ENCODE measurements at places on chromosomes 5 and 9.

DNA sequence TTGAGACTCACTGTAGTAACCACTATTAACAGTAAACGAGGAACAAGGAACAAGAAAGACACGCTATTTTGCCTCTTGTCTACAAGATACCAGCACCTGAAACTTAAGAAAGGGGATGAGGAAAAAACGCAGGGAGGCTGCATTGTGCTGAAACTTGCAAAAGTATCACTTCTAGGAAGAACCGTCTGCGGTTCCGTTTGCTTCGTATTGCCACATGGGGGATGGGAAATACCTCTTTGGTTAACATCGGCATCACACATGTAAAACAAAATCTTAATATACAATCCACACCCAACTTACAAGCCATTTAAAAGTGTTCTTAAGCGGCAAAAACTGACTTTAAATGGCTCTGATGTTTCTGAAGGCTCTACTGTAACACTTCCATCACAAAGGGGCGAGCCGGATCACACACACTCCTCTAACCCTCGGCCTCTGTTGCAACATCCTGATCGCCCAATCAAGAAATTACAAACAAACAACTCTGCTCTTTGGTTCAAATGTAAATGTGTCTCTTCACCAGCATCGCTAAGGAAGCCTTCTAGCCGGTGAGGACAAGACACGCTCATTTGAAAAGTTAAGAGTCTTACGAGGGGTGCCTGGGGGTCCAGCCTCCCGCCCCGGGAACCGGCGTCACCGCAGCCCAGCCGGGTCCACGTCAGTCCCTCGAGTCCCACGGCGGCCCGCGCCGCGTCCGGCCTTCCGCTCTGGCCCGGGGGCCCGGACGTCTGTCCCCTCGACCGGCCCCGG is 621 bp downstream of the SEC16A start:
- no peak for DNase-seq

DNA sequence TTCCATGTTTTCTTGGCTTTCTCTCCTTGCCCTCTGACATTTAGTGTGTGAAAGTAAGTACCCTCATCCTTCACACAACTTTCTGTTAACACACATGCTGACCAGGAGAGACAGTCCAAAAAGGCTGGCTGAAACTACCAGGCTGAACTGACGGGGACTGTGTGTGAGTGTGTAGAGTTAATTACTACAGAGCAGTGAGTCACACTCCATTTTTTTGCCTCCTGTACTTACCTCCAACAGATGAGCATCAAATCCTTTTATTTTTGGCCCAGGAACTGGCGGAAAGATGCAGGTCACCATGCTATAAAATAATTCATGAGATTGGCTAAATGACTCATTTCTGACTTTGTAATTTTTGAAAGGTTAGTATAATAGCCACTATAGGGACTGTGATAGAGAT is 20.2 kb upstream of the AGXT2 start:
- DNase-seq: no peak

DNA sequence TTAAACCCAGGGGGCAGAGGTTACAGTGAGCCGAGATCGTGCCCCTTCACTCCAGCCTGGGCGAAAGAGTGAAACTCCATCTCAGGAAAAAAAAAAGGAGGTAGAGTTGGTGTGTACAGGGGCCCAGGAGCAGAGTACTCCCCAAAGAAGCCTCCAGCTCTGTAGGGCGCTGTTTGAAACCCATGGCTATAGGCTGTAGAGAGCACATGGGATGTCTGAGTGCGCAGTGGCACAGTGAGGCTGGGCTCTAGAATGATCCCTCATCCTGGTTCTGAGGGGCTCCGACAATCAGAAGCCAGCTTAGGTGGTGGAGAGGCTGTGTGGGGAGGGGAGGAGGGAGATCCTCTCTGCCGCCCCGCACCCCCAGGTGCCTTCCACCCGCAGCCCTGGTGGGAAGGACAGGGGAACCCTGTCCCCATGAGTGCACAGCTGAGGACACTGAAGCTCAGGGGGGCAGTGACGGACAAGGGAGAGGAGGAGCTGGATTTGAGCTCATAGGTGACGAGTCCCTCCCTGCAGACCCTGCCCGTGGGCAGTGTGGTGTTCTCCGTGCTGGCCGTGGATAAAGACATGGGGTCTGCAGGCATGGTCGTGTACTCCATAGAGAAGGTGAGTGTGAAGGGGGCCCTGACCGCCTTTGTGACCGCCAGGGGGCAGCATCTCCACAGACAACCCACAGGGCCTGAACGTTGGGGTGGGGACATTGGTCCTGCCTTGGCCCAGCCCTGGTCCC is 24.6 kb downstream of the CDHR2 start:
- DNase-seq: no peak

DNA sequence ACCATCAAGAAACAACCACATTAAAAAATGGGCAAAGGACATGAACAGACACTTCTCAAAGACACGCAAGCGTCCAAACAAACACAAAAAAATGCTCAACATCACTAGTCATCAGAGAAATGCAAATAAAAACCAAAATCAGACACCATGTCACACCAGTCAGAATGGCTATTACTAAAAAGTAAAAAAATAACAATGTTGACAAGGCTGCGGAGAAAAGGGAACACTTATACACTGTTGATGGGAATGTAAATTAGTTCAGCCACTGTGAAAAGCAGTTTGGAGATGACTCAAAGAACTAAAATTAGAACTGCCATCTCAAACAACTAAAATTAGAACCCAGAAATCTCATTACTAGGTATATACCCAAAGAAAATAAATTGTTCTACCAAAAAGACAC is 80.4 kb downstream of the CAAP1 start:
- DNase-seq: no peak

DNA sequence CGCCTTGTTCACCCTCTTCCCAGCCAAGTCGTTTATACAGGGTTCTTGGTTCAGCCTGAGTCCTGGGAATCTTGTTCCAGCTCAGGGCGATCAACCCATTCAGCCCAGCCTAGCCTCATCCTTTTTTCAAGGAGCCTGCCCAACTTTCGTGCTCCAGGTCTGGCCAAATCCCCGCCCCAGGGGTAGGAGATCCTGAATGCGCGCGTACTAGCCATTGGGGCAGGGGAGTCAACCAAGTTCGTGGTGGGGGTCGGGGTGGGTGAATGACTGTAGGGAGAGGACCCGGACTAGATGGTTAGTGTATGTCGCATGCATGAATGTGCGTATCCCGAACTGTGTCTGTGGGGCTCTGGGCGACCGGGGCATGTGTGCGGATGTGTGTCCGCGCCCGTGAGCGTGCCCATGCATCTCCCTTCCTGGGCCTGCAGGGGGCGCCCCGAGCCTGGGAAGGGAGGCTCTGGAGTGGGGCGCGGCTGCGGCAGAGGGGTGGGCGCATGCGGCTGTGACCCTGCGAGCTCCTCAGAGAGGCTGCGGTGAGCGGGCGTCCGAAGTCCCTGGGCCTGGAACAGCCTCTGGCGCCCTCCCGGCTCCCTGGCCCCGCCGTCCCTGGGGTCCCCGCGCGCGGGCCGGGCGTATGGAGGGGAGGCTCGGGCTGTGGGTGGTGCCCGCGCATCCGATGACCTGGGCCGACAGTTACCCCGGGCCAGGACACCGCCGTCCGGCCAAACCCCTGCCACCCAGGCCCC is 8.7 kb downstream of the CCL21 start:
- DNase-seq: peak; percentile 20

DNA sequence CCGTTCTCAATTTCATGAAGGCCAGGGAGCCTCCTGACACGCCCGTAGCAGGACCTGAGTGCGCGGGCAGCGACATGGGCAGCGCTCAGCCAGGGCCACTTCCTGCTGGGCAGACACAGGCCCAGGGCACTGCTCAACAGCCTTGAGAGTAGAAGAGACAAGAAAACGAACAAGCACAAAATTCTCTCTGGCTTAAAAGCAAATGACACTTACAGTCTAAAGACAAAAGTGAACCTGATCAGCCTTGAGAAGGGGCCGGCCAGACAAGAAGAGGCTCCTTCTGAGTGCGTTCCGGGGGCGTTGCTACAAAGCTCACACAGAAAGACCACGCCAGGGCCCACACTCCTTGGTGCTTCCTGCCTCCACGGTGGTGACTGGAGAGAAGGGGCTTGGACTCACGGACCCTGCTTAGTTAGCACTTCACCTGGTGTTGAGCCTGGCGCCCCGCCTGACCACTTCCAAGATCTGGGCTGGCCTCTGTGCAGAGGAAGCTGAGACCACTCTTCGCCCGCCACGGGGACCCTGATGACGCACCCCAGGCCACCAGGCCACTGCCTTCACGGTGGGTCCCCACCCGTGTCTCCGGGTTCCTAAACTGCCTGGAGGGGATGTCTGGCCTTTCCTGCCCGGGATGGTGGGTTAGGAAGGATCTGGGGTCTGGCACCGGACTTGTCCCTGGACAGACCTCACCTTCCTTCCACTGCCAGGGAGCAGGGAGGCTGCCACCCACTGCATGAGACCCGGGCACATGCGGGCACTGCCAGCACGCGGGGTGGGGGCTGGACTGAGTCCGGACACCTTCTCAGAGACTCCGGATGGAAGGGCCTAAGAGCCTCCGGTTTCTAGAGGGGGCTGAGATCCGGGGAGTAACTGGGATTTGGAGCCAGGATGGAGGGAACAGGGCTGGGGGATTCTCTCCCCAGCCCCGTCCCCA is 1.3 kb downstream of the SLC12A7 start:
- DNase-seq: no peak

DNA sequence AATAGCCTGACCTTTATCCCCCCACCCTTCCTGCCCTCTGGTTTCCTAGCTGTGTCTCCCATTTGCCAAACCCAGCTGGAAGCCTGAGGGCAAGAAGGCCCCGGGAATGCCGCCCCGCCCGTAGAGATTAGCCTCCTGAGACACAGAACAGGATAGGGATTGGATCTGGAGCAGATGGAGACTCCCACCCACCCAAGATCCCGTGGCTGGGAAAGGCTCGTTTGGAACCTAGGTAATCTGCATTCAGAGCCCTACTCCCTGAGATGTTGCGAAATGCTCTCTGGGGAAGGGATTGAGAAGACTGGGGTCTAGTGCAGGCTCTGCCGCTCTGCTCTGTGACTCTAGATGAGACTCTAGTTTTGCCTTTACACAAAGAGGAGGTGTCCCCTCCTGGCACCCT is 10.9 kb downstream of the AQP3 start:
- no peak for DNase-seq

DNA sequence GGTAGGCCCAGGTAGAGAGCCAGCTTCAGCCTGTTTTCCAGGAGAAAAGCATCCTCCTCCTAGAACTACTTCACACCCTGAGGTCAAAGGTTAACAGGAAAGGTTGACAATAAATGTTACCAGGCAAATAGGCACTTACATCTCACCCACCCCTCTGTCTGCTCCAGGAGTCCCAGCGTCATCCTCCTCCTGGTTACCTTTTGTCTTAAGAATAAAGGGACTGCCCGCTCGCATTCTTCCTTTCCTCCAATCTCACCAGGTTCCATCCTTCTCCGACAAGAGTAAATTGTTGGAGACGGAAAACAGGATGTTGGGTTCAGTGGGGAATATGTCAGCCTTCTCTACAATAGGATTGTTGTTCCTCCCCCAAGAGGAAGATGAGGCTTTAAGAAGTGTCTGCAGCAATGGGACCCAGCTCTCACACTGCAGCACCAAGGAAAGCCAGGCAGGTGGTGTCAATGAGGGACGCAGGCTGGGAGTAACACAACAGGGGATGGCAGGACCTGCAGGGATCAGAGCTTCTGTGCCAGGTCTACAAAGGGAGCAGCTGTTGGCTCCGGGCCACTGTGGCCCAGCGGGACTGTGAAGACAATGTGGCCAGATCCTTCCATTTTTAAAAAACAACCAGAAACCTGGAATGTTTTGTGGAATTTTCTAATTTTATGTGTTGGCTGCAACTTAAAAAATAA is 29.0 kb downstream of the FAT2 start:
- DNase-seq: no peak

- DNase-seq: no peak
Observed at GRCh38 chr9:129340427-129341170, 162.5 kb upstream of the IER5L start.

GRCh38 chr9:35912791-35913400 is 3.6 kb downstream of the SPAAR start:
- DNase-seq: no peak

GRCh38 chr5:68086857-68087256 is 128.7 kb upstream of the PIK3R1 start:
- no peak for DNase-seq

GRCh38 chr9:87517732-87518131 is 20.1 kb downstream of the DAPK1 start:
- no peak for DNase-seq

DNA sequence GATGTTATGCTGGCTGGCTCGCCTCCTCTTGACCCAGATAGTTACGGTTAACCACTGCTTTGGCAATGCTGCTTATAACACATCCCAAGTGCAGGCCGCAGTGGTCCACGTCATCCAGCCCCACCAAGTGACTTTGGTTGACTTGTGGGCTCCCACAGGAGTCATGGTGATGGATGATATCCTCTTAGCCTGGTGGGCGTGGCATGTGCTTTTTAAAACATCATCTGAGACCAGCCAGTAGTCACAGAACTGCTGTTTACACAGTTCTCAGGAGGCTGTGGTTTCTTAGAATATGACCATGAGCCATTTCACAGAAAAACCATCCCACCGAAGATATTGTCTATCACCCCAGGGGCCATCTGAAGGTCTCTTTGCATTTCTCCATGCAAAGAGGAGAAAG is 216.9 kb downstream of the SH3GL2 start:
- no peak for DNase-seq

DNA sequence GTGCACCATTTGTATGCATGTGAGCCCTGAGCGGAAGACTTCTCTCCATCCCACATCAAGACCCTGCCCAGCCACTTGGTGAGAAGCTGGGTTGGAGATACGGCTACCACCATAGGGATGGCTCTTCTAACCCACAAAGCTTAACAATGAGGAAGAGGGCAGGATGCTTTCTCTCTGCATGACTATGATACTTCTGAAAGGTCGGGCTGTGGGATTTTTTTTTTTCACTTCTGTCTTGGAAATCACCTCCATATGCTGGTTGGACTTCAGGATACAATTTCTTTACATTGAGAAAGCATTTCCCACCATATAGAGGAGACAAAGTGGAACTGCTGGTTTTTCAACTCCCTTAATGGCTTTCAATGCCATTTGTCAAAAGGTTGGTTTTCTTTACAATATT is 30.5 kb downstream of the ZNF366 start:
- DNase-seq: no peak

GRCh38 chr5:50888751-50889150 is 222.3 kb downstream of the PARP8 start:
- no peak for DNase-seq

DNA sequence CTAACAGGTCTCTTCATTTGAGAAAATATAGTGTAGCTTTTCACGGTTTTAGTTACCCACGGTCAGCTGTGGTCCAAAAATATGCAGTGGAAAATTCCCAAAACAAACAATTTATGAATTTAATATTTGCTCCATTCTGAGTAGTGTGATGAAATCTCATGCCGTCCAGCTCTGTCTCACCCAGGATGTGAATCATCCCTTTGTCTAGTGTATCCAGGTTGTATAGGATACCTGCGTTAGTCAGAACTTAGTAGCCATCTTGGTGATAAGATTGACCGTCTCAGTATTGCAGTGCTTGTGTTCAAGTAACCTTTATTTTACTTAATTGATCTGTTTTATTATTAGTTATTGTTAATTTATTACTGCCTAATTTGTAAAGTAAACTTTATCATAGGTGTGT is 41.1 kb downstream of the NDUFS4 start:
- no peak for DNase-seq

- no peak for DNase-seq
Observed at GRCh38 chr9:16611983-16612382, 258.5 kb downstream of the BNC2 start.
